Activated T-helper 1 cell treated with anti-CD3 and anti-CD28 coated beads, Interleukin-2, amount 50 U/mL, for 16 hours (primary cell): ENCODE measurements at places on chromosomes 12 and 14.

DNA sequence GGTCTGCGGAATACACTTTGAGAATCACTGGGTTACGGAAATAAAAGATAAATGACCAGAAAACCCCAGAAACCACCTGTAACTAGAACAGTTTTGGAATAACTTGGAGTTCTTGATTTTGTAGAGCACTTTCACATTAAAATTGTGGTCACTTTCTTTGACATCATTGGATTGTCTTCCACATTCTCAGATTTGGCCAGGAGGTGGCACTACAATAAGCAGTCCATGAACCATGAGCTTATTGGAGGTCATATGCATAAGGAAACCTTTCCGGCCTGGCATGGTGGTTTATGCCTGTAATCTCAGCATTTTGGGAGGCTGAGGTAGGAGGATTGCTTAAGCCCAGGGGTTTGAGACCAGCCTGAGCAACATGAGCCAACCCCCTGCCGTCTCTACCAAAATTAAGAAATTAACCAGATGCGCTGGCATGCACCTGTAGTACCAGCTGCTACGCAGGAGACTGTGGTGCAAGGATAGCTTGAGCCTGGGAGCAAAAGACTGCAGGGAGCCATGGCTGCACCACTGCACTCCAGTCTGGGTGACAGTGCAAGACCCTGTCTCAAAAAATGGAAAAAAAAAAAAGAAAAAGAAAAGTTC lies 107.7 kb upstream of the CAND1 start:
- DNase-seq: no peak

DNA sequence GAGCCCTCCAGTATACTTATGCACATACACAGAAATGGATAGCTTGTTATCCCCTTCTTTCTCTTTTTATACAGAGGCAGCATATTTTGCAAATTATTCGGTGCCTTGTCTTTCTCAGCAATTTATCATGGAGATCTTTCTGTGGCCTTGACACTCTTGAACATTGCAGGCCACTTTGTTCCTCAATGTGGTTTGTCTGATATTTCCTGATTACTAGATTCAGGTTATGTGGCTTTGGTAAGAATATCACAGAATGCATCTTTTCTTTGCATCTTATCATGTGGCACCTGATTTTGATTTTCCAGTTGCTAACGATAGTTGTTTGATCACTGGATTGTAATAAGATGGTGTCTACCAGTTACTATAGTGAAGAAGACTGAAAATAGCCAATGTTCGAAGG lies 7.1 kb upstream of the SNRPF start:
- no peak for DNase-seq

GRCh38 chr14:99716091-99716849 lies 32.2 kb downstream of the CYP46A1 start:
- DNase-seq: no peak

GRCh38 chr12:105164068-105164467 lies 56.5 kb downstream of the WASHC4 start:
- no peak for DNase-seq

DNA sequence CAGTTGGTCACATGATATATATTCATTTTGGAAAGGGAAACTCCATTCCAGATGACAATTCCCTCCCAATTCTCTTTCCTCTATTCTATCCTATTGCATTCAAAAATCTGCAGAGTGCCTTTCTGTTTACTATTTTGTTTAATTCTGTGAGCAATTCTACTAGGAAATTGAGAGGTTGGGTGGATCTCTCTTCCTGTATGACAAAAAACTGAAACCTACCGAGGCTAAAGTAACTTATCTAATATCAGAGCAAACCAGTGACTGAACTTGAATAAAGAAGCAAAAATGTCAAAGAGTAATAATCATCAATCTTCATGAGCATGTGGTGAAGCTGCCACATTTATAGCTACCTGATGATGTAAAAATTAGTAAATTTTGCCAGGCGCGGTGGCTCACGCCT lies 16.6 kb upstream of the ACTN1 start:
- DNase-seq: no peak

DNA sequence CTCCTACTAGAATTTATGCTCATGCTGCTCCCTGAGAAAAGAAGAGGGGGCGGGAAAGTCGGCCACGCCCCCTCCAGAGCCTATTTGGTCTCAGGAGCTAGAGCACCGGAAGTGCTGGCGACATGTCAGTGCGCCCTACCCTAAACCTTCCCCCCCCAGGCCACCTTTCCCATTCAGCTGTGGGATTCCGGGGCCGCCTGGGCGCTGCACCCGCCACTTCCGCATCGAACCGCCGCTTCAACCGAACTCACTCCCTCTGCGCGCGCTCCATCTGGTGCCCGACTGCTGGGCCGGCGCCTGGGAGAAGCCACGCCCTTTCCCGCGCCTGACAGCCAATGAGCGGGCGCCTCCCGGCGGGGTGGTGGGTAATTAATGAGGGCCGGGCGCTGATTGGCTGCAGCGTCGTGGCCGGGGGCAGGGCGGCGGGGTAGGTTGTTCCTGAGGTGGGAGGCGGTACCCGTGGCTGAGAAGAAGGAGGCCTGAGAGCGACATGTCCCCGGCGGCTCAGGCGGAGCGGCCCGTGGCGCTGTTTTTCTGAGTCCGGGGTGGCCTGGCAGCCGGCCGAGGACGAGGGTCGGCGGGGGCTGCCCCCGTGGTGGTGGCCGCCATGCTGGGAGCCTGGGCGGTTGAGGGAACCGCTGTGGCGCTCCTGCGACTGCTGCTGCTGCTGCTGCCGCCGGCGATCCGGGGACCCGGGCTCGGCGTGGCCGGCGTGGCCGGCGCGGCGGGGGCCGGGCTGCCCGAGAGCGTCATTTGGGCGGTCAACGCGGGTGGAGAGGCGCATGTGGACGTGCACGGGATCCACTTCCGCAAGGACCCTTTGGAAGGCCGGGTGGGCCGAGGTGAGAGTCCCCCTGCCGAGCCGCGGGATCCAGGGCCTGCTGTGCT lies at the start of gene MLEC:
Gene MLEC (plus strand): TSS at position 460 of the 888 bp plus-strand sequence. CDS start 148 bp downstream, at position 608.
- DNase-seq: peak; percentile 97

GRCh38 chr14:74979442-74980397 lies 23.0 kb upstream of the EIF2B2 start:
- DNase-seq: no peak

DNA sequence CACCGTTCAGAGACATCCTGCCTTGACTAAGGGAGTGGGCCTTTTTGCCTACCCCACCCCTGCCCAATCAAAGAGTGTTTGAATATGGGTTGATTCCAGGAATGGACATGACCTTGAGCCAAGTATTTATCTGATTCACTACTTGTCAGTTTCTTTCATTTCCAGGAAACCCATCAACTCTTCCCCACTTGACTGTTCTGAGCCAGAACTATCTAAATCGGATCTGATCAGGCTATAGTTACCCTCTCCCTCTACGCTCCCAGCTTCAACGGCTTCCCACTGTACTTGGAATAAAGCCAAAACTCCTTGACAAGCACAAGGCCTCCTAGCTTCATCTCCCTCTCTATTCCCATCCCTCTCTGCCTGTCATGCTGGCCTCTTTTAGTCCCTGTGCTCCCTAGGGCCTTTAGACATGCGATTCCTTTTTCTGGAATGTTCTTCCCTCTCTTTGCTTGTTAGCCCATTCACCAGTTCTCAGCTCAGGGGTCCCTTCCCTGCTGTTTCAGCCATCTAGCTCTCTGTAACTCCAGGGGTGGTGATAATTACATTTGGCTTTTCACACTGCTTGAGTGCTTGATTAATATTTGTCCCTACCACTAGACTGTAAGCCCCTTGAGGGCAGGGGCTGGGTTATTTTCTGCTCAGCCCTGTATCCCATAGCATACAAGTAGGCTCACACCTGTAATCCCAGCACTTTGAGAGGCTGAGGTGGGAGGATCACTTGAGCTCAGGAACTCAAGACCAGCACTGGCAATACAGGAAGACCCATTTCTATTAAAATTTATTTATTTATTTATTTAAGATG lies 5.5 kb upstream of the ITPK1 start:
- DNase-seq: no peak

DNA sequence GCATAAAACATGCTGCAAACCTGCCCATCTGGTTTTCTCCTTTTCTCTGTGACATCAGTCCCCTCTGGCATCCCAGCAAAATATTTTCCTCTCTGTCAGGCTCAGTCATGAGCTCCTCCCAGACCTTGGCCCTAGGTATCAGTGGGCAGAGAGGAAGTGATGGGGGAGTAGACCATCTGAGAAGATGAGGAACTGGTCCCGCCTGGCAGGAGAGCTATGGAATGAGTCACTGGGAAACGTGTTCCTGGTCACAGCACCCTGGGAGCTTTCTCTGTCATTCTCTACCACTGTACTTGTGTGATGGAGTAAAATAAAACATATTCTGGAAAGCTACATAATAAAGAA lies 5.0 kb upstream of the SRSF9 start:
- no peak for DNase-seq

- no peak for DNase-seq
These were observed 10.4 kb downstream of the BEST3 start for GRCh38 chr12:69688471-69689427.
